Stimulated activated CD8-positive, alpha-beta memory T cell treated with anti-CD3 and anti-CD28 coated beads, Interleukin-2, amount 100 ng/mL, for 1 hour (primary cell): ENCODE measurements at places on chromosomes 4 and X.

DNA sequence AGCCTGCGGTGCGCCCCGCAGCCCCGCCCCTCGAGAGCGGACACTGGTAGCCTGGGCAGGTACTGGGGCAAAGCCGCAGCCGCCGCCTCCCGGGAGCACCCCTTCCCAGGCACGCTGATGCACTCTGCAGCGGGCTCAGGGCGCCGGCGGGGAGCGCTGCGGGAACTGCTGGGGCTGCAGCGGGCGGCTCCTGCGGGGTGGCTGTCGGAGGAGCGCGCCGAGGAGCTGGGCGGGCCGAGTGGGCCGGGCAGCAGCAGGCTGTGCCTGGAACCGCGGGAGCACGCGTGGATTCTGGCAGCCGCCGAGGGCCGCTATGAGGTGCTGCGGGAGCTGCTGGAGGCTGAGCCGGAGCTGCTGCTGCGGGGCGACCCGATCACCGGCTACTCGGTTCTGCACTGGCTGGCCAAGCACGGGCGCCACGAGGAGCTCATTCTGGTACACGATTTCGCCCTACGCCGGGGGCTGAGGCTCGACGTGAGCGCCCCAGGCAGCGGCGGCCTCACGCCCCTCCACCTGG lies 401 bp downstream of the SOWAHD start:
- no peak for DNase-seq

- no peak for DNase-seq
Observed at GRCh38 chr4:117311215-117311614, 225.8 kb upstream of the TRAM1L1 start.

DNA sequence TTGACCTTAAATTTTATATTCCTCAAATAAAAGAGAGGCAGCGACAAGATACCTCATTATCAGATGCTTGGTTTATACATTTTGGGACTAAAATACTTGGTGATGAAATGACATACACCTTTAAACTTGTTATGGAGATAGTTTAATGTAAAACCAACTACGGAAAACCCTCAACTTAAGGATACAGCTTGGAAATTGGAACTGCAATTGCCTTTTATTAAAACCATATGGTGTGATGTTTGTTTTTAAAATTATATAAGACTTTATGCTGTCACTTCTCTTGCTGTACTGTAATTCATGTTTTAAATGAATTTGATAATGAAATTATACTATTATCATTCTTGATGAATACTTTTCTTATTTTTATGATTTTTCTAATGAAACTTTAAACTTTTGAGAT lies 25.9 kb downstream of the METTL14 start:
- no peak for DNase-seq

GRCh38 chr4:22869235-22869634 lies 176.5 kb downstream of the GBA3 start:
- no peak for DNase-seq

GRCh38 chr4:74640111-74640903 lies 154.0 kb downstream of the BTC start:
- DNase-seq, result no peak

GRCh38 chrX:45274576-45274975 lies 73.9 kb upstream of the DIPK2B start:
- DNase-seq, result no peak

DNA sequence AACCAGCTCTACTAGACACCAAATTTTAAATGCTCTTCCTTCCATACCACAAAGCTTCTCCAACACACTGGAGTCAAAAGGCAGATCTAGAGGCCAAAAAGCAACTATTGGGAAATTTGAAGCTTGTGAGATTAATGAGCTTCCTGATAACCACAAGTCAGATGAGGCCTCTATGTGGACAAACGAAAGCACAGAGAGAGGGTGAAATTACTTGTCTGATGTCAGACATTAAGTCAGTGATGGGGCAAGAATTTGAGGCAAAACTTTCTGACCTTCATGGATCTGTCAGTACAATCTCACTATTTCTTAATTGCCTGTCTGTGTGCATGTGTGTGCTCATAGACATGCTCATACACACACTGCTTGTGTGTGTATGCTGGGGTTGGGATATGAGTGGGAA lies 103.6 kb downstream of the GUCY2F start:
- no peak for DNase-seq

- no peak for DNase-seq
Observed at GRCh38 chr4:158912390-158912789, 143.6 kb downstream of the FNIP2 start.

DNA sequence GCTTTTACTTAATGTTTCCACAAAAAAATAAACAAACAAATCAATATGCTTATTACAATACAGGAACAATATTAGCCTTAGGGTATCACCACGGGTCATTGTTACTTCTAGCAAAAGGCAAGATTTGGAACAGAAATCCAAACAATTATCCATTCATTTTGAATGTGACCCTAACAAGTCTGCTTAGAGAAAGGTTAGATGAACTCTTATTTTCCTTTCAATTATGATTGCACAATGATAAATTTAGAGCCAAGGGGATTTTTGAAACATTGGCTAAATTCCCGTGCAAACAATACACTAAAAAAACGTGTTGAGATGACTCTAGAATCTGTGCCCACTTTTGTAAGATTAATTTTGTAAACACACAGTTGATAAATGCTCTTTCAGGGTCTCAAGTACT lies 474.7 kb downstream of the PCDH7 start:
- no peak for DNase-seq

GRCh38 chr4:87469390-87469789 lies 47.0 kb downstream of the NUDT9 start:
- DNase-seq, result no peak

- DNase-seq, result no peak
Observed at GRCh38 chr4:87497159-87497558, 32.0 kb downstream of the SPARCL1 start.

DNA sequence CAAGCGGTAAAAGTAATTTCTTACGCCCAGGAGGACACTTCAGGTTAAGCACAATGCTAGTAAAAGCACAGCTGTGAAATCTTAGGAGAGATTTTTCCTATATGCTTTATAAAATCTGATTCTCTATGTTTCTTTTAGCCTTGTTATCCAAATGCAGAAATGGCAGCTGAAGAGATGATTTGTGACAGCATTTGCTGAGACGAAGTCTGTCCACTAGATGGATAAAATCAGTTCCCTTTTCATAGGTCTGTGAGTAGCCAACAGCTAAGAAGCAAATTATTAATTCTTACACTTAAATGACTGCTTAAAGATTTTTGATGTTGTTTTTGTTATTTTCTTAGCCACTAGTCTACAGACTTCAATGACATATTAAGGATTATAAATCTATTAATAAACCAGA lies 5.3 kb downstream of the GPM6A start:
- no peak for DNase-seq

GRCh38 chr4:165489786-165490185 lies 111.0 kb downstream of the CPE start:
- DNase-seq, result no peak

DNA sequence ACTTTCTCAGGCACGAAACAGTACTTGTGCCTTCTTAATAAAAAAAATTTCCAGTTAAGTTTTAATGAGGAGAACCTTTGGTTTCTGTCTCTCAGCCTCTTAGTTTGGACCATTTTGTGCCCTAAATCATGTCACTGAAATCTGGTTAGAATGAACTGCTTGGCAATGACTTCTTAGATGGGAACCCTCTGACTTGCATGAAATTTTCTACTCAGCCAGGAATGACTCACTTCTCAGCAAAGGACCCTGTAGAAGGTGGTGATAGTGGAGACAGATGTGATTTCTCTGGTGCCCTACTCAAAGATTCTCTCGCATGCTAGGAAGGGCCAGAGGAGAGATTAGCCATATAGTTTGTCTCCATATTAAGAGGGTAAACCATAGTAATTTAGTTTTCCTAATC lies 50.5 kb downstream of the RASL11B start:
- no peak for DNase-seq

GRCh38 chr4:164204434-164204833 lies 549.5 kb upstream of the SMIM31 start:
- DNase-seq, result no peak

- no peak for DNase-seq
Observed at GRCh38 chrX:71301195-71301924, at the start of gene ITGB1BP2. Gene ITGB1BP2 (plus strand): TSS chrX:71301750. CDS start chrX:71301807, 57 bp downstream.

DNA sequence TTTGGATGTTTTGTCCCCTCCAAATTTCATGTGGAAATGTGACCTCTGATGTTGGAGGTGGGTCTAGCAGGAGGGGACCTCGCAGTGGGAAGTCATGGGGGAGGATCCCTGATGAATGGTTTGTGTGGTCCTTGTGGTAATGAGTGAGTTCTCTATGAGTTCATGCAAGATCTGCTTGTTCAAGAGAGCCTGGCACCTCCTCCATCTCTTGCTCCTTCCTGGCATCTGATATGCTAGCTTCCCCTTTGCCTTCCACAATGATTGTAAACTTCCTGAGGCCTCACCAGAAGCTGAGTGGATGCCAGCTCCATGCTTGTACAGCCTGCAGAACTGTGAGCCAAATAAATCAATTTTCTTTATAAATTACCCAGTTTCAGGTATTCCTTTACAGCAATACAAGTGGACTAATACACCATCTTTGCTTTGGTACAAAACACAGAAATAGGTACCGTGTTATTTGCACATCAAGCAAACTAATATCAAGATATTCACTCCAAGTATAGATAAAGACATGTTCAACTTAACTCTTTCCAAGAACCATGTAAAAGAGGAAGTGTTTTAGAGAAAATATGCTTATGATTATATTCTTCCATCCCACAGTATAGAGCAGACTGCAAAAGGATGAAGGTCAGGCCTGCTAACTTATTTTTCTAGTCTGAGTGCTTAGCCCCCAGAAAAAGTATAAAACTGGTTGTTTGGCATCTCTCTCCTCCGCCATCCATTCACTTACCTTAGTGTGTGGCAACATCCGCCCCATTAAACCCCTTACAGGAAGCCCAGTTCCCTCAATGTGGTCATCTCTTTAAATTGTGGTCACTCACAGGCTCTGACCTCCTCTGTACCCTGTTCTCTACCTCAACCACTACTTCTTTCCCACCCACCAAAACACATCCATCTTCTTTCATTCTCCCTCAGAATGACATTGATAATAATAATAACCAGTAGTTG lies 6.7 kb downstream of the ARAP2 start:
- no peak for DNase-seq

- DNase-seq, result no peak
Observed at GRCh38 chr4:93319041-93319440, 509.5 kb upstream of the ATOH1 start.

DNA sequence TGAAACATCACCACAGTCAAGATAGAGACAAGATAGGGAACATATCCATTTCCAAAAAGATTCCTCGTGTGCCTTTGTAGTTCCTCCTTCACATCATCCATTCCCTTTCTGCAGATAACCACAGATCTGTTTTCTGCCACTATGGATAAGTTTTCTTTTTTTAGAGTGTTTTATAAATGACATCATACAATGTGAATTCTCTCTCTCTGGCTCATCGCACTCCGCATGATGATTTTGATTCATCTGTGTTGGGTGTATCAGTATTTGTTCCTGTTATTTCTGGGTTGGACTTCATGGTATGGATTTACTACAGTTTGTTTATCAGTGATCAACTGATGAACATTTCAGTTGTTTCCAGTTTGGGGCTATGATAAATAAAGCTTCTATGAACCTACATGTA lies 23.2 kb upstream of the ANXA3 start:
- DNase-seq, result no peak

DNA sequence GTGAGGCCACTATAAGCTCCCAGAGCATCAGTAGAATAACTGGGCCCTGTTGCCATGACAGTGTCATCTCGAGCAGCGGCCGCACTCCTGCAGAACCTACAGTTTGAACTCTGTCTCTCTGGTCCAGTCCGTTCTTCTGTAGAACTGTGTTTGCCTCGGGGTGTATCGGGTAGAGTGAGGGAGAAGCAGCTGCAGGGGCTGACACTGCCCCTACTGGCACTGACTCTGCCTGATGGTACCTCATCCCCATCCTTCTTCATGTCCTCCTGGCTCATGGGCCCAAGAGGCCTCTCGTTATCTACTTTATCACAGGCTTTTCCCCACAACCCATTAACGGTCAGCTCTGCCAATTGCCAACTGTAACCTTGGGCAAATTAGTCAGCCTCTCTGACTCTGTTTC lies 96.5 kb downstream of the NPNT start:
- DNase-seq, result no peak

DNA sequence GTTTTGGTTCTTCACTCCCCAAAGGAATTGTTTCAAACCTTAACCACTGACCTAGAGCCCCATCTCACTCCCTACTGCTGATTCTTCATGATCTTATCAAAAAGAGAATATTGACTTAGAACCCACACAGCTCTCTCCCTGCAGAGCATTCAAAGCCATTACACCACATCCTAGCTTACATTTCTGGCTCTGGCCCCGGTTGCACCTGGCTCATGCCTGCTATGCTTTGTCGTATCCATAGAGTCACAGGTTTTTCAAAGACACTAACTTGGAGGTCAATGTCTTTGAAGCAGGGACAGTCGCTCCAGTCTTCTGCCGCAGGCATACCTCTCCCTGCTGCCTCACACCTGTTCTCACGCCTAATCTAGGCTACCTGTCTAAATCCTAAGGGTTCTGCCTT lies 42.7 kb upstream of the FGFBP2 start:
- DNase-seq, result no peak

DNA sequence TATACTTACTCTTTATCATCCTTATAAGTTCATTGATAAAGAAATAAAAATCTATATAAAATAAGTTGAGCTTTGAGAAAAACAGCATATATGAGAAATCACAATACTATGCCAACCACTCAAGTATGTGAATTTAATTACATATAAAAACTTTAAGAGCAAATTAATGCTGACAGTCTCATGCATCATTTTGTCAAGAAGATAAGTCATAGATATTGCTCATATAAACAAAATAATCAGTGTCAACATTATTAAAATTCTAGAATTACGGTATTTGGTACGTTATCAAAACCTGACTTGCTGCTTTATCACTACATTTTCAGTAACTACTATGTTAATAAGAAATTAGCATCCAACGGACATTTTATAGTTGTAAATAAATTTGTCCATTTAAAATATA lies 111.2 kb downstream of the FBXO8 start:
- DNase-seq, result no peak

DNA sequence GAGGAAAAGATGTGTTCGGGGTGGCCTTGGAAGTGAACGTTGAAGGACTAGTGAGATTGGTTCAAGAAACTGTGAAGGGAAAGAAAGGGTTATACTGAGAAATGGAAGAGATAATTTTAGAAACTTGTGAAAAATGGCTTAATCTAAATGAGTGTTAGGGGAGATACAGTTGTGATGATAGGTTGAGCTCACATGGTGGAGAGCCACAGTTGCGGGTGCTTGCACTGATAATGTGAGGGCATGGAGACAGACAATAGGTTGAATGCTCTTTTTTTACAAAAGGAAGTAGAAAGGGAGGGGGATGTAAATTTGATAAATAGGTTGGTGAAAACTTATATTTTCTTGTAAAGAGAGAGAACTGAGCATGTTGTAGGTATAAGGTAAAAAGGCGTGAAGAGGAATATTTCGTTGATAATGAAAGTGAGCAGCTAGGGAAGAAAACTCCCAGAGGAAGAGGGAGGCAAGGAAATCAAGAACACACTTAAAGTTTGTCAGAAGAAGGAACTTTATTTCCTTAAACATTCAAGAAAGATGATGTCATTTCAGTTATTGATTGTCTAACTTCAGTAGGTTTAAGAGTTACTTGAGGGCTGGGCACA lies 8.2 kb downstream of the AREG start:
- DNase-seq, result no peak

GRCh38 chr4:25536564-25537320 lies 118.9 kb upstream of the SLC34A2 start:
- no peak for DNase-seq
